ENCODE measurements at places on chromosomes 3 and 15.

DNA sequence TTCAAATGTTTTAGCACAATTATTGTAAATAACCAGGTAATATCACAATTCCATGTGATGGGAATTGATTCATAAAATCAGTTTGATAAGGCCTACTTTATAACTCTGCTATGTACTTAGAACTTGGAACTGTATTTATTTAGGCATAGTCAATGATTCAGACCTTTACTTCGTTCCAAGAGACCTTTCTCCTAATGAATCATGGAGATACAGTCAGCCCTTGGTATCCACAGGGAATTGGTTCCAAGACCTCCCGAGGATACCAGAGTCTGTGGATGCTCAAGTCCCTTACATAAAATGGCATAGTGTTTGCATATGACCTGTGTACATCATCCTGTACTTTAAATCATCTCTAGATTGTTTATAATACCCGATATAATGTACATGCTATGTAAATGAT, 60.8 kb upstream of the UMPS start:
- DNase-seq: no peak

DNA sequence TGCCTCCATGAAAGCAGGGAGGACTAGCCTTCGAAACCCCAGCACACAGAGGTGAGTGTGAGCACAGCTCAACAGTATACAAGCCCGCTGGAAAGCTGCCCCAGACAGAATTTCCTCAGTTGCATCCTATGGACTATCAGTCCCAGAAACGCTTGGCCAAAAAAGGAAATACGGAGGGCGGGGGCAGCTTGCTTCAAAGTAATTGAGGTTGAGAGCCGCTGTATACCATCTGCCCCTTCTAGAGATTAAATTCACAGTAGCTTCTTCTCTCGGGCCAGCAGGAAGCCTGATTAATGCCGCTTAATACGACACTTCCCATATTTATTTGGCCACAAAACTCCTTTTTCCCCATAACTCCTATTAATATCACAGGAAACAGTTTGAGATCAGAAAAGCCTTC, 88.7 kb downstream of the LIPC start:
- no peak for DNase-seq

DNA sequence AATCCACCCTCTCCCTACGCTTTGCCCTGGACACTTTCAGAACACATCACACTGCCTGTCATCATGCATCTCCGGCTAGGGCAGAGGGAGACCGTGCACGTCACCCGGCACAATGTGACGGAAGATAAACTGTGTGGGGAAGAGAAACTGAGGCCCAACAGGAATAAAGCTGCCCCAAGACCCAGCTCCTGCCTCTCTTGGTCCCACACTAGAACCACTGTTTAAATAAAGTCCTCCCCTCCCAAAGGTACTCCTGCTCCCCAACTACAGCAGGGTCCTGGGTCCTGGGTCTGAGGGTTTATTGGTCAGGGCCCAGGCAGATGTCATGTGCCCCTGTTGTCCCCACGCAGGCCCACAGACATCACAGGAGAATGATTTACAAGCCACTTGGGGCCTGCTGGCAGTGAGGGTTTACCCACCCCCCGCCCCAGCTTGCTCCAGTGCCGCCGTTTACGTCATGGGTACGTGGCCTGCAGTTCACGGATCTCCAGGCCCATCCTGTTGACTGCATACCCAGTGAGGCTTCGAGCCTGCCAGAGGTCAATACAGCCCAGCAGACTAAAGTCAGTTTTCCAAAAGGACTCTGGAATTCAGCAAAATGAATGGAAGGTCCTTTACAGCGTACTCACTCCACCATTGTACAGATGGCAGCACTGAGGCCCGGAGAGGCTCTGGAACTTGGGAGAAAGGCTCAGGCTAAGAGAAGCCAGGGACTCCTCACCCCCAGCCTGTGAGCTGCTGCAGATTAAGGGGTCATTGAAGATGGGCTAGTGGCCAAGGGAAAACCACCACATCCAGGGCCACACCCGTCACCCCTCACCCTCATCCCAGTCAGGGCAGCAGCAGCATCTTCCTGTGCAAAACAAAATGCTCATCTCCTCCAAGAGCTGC, 23.2 kb downstream of the ALS2CL start:
- no peak for DNase-seq

DNA sequence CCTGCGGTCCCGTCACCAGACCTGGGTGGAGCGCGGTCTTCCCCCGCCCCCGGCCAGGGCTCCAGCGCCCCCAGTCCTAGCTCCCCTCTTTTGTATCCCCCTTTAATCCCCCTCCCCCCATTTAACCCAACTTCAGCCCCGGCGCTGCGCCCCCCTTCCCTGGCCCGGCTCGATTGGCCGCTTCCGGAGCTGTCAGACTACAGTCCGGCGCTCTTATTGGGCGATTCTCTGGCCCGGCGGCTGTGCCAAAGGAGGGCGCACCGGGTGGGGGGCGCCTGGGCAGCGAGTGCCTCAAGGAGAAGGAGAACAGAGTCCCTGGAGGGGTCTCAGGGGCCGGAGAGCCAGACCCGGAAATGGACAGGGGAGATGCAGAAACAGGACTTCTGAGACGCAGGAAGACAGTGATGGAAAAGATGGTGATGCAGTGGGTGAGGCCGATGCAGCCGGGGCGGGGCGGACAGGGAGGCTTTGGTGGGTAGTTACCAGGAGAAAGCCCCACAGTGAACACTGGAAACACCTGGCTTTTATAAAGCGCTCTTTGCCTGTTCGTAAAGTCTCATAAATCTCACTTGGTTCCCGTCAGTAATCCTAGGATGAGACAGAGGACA, 1.2 kb upstream of the ADCY5 start:
- DNase-seq: no peak

DNA sequence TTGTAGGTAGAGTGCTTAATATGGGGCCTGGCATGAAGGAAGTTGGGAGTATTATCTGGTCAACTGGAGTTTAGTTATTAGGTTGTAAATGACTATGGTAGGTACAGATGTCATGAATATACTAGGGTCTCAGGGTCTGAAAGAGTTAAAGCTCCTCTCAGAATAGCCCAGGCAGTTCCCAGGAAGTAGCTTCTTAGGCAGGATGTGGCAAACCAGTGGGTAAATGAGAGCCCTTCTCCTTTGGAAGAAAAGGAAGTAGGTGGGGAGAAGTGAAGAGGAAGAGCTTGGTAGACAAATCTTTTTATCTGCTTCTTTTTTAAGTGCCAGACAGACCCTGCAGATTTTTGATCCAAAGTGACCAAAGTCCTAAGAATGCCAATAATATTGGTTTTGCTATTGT, 24.5 kb downstream of the MAP2K1 start:
- DNase-seq: no peak

DNA sequence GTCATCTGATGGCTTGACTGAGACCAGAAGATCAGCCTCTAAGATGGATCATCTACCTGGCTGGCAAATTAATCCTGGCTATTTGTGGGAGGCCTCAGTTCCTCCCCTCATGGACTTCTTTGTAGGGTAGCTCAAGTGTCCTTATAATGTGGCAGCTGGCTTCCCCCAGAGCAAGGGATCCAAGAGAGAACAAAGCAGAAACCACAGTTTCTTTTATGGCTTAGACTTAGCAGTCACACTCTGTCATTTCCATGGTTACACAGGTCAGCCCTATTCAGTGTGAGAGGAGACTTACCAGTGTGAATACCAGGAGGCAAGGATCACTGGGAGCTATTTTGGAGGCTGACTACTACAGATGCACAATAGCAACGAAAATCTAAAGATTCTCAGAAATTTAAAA, 15.3 kb upstream of the ARL14 start:
- DNase-seq: no peak

GRCh38 chr15:66072616-66073361, 180.8 kb downstream of the MEGF11 start:
- no peak for DNase-seq

Data from activated T-cell treated with anti-CD3 and anti-CD28 coated beads, Interleukin-2, amount 50 U/mL, for 72 hours (primary cell).